ENCODE measurements at places on chromosomes 2 and 18. TPM values are rescaled to one million over a fixed set of nuclear protein-coding genes. Genes with fewer than 3 reads are reported as not detected.

DNA sequence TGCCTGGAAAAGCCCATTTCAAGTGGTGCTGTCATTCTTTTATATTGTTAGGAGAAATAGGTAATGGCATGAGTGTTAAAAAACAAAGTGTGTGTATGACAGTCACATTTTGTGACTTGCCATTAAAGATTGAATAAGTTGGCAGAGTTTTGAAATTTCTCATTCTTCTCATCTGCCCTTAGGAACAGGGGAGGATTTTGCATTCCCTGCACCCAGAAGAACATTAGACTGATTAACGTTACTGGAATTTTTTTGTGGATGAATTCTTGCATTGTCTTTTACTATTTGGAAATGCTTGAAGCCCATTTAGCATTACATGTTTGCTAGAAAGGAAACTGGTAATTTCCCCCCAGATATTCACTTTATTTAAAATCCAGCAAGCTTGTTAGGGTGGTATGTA is 162.2 kb downstream of the BABAM2 start:
- H3K27ac ChIP-seq = no peak overlapping the region
- no peak overlapping the region for H3K4me3 ChIP-seq
- H3K36me3 ChIP-seq = no peaks in the 10 kb centered on the region

- no peak overlapping the region for H3K27ac ChIP-seq
- no peaks in the 10 kb centered on the region for H3K4me1 ChIP-seq
- no peak for DNase-seq
Observed at GRCh38 chr2:21096458-21096857, 27.3 kb upstream of the TDRD15 start.

DNA sequence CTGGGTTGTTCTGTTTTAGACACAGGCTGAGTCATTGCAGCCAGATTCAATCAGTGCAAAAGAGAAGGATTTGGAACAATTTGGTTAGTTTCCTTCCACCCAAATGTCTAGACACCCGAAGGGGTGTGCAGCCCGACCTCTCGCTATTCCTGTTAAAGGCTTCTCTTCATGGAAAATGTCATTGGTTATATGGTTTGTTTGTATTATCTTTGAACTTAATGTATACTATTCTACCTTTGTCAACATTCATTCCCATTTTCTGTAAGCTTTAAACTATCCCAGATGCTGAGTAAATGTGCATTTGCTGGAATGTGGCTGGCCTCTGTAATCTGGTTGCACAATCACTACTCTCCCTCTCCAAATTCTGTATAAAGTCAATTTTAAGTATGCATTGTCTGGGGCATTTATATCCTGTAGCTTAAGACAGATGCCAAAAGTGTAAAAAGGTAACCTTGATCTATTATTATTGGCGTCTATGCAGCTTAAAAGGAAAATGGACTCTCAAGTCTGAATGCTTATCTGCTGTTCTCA is 80.4 kb upstream of the RND3 start:
- DNase-seq = no peak
- H3K27ac ChIP-seq = no peak overlapping the region
- no peaks in the 10 kb centered on the region for H3K27me3 ChIP-seq
- no peak overlapping the region for H3K4me3 ChIP-seq

GRCh38 chr2:176682278-176682677 is 413.0 kb downstream of the MTX2 start:
- H3K27ac ChIP-seq = no peak overlapping the region
- no peak for DNase-seq
- no peaks in the 10 kb centered on the region for H3K27me3 ChIP-seq
- no peaks in the 10 kb centered on the region for H3K36me3 ChIP-seq
- H3K4me1 ChIP-seq = no peaks in the 10 kb centered on the region
- no peak overlapping the region for H3K4me3 ChIP-seq

DNA sequence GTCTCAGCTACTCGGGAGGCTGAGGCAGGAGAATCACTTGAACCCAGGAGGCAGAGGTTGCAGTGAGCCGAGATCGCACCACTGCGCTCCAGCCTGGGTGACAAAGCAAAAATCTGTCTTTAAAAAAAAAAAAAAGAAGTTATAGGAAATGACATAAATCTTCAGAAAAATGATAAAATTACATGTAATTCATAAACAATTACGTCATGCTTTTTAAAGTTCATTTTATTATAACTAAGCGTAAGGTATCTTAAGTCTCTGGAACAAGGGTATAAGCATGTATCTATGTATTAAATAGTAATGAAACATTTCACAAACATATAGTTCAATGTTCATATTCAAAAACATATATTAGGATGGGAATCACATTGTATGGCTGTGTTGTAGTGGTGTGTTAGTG is 425.9 kb downstream of the SPAG16 start:
- DNase-seq = no peak
- no peak overlapping the region for H3K4me3 ChIP-seq
- H3K4me1 ChIP-seq = no peaks in the 10 kb centered on the region
- no peaks in the 10 kb centered on the region for H3K36me3 ChIP-seq
- no peaks in the 10 kb centered on the region for H3K27me3 ChIP-seq

GRCh38 chr2:240803191-240803590 is 16.8 kb downstream of the KIF1A start:
- no peaks in the 10 kb centered on the region for H3K27me3 ChIP-seq
- no peaks in the 10 kb centered on the region for H3K4me1 ChIP-seq
- no peak overlapping the region for H3K4me3 ChIP-seq
- no peak overlapping the region for H3K27ac ChIP-seq

GRCh38 chr2:133892352-133892913 is 324.2 kb upstream of the NCKAP5 start:
- H3K27me3 ChIP-seq = no peaks in the 10 kb centered on the region
- no peak for DNase-seq
- no peak overlapping the region for H3K4me3 ChIP-seq
- H3K4me1 ChIP-seq = no peaks in the 10 kb centered on the region
- H3K36me3 ChIP-seq = no peaks in the 10 kb centered on the region
- H3K27ac ChIP-seq = no peak overlapping the region

- no peak for DNase-seq
- H3K4me1 ChIP-seq = no peaks in the 10 kb centered on the region
- H3K36me3 ChIP-seq = no peaks in the 10 kb centered on the region
- H3K27ac ChIP-seq = no peak overlapping the region
- no peak overlapping the region for H3K4me3 ChIP-seq
Observed at GRCh38 chr2:58638256-58638805, 397.2 kb upstream of the FANCL start.

DNA sequence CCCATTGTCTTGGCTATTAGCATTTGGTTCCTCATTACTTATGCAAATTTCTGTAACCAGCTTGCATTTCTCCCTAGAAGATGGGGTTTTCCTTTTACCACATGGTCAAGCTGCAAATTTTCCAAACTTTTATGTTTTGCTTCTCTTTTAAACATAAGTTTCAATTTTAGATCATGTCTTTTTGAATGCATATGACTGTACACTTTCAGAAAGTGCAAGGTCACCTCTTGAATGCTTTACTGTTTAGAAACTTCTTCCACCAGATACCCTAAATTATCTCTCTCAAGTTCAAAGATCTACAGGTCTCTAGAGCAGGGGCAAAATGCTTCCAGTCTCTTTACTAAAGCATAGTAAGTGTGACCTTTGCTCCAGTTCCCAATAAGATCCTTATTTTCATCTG is 837.6 kb upstream of the NXPH2 start:
- H3K4me1 ChIP-seq = no peaks in the 10 kb centered on the region
- DNase-seq = no peak
- no peaks in the 10 kb centered on the region for H3K27me3 ChIP-seq
- no peak overlapping the region for H3K27ac ChIP-seq
- no peaks in the 10 kb centered on the region for H3K36me3 ChIP-seq

GRCh38 chr2:222305516-222306392 is 7.0 kb upstream of the PAX3 start:
- no peaks in the 10 kb centered on the region for H3K36me3 ChIP-seq
- H3K27ac ChIP-seq = no peak overlapping the region
- H3K27me3 ChIP-seq = peaks cover 28% of the 10 kb centered on the region
- DNase-seq = no peak
- H3K4me3 ChIP-seq = peak overlapping the region; percentile 72

DNA sequence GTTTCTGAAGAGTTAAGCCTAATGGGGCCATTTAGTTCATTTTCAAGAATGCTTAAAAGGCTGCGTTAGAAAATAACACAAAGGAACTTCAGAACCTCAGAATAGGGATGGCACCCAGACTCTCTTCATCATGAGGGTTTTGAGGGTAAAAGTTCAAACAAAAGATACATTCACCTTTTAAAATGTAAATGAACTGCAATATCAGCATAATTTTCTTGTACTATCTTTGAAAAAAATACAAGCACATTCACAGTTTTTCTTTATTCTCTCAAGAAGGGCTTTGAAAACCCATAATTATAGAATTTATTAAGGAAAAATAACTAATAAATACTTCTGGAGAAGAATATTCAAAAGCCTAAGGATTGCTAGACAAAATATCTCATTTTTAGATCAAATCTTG is 791.0 kb downstream of the DCC start:
- H3K4me1 ChIP-seq = no peaks in the 10 kb centered on the region
- no peaks in the 10 kb centered on the region for H3K36me3 ChIP-seq
- no peaks in the 10 kb centered on the region for H3K27me3 ChIP-seq
- DNase-seq = no peak
- H3K27ac ChIP-seq = no peak overlapping the region

- DNase-seq = no peak
- H3K27me3 ChIP-seq = no peaks in the 10 kb centered on the region
- no peak overlapping the region for H3K4me3 ChIP-seq
Observed at GRCh38 chr2:69034122-69034521, 21.1 kb downstream of the ANTXR1 start.

- H3K4me3 ChIP-seq = no peak overlapping the region
- no peak overlapping the region for H3K27ac ChIP-seq
- H3K4me1 ChIP-seq = no peaks in the 10 kb centered on the region
Observed at GRCh38 chr18:51399491-51400122, 202.1 kb upstream of the MEX3C start.

DNA sequence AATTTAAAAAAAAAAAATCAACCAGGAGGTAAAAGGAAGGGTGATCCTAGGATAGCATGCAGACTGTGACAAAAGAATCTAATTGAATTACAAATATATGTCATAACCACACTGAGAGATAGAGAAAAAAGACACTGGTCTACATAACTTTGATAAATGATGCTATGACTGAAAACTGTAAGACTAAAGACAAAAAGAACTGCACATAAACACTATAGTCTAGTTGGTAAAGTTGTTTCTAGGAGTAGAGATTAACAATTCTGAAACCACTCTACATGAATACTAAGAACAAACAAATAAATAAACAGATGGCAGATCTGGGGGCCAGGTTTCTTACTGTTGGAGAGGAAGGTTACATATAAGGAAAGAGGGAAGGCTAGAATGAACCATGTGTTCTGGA is 14.6 kb upstream of the CHAC2 start:
- no peak for DNase-seq
- H3K36me3 ChIP-seq = peaks cover 3% of the 10 kb centered on the region
- H3K27ac ChIP-seq = no peak overlapping the region
- H3K27me3 ChIP-seq = no peaks in the 10 kb centered on the region
- no peak overlapping the region for H3K4me3 ChIP-seq

Gene CD28
- 4.3 TPM for total RNA-seq

Gene CFAP210
- total RNA-seq = not detected

Gene ANO7
- 1.2 TPM for total RNA-seq

Gene ACADL
- 51.6 TPM for total RNA-seq

Gene TNFAIP6
- total RNA-seq = 12.0 TPM

Gene RGPD3
- 0.27 TPM for total RNA-seq

Gene SCN9A
- 4.5 TPM for total RNA-seq

Gene ARL6IP6
- total RNA-seq = 7.3 TPM

All from thoracic aorta (tissue), 2 donors.